ENCODE measurements at places on chromosomes 12 and 14.

DNA sequence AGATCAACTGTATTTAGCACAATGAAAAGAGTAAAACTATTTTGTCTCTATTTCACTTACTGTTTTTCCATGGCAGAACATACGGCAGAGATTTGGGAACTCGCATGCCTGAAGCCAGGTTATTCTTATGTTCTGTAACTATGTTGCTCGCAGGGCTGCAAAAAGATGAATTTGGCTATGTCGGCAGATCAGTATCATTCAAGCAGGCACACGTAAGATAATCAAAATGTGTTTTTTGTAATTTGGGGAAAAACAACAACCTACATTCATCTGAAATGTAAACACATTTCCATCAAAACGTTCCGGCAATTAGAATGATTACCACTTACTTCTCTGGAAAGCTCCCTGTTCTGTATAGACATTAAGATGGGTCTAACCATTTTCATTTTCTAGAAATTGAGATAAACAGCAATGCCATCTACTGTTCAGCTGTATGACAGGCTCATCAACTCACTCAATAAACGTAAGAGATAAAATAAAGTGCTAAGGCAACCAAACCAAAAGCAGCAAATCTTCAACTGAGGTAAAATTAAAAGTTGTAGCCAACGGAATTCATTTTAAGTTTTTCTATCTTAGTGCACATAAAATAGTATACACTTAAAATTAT, 13.0 kb downstream of the GTSF1 start:
- DNase-seq: no peak

DNA sequence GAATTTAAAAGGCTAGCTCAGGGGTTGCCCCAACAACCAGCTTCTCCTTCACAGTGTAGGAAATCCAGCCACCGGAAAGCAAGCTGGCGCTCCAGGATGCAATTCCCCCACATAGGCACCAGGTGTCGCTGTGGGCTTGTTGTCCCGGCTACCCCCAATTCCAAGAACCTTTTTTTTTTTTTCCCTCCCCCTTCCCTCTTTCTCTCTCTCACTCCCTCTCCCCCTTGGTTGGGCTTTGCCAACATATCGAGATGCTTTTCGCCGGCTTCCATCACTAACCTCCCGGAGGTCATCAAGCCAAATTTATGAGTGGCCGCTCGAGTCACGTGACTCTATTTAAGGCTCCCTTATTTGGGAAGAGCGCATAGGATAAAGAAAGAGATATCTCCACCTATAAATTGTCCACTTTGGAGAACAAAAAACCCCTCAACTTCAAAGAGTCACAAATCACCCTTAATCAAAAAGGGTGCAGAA, at the start of gene HOXC5:
HOXC5 (plus strand) TSS at position 424 of the 474 bp plus-strand sequence. CDS start 73 bp downstream, outside the sequence.
- peak; percentile 32 for DNase-seq

- DNase-seq: no peak
These were observed 69.9 kb downstream of the RBM19 start for GRCh38 chr12:113896194-113896593.

DNA sequence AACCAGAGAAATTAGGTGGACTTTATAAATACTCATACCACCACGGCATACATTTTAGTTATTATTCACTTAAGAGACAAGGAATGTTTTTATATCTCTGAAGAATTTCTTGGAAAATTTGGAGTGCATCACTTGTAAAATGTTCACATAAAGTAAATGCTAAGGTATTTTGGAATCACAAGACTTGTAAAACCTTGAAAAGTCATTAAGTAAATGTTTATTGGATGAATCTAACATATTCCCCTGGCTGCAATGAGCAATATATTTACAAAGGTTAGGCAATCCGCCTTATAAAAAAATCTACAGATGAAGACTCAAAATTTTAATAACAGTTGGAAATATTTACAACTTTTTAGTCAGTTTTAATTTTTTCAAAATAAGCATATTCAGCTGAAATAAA, 287.4 kb upstream of the ALG10 start:
- DNase-seq: no peak

GRCh38 chr12:75389061-75389460, 1.8 kb upstream of the GLIPR1L2 start:
- no peak for DNase-seq

DNA sequence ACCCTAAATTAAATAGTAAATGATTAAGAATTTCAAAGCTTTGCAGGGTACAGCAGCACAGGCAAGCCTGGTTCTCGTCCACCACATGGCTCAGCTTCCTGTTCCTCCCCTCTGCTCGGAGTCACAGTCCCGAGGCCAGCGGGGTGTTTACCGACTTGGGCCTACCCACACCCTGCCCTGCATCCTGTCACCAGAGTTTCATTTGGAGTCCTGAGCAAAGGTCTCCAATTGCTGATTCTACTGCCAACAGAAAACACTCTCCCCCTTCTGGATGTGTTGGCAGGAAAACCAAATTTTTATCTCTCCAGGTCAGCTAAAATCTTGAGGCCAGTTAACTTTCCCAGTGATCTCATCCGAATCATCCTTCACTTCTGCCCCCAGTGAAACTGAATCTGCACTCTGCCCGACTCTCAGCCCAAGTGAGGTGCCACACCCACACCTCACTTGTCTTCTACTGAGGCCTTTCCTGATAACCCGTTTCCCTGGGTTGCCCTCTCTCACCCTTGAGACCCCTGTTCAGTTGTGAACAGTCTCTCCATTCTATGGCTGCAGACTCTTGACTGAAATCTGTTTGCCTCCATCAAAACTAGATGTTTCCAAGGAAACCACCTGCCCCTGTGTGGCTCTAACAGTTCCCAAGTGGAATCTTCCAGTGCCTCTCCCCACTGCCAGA, 71.2 kb downstream of the VCPKMT start:
- no peak for DNase-seq

DNA sequence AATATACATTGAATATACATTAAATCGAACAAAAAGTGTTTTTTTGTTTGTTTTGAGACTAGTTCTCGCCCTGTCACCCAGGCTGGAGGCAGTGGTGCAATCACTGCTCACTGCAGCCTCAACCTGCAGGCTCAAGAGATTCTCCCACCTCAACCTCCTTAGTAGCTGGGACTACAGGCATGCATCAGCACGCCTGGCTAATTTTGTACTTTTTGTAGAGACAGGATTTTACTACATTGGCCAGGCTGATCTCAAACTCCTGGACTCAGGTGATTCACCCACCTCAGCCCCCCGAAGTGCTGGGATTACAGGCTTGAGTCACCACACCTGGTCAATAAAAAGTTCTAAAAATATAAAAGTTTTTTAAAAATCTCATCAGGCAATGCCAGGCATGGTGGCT, 10.2 kb upstream of the RNF212B start:
- DNase-seq: no peak

DNA sequence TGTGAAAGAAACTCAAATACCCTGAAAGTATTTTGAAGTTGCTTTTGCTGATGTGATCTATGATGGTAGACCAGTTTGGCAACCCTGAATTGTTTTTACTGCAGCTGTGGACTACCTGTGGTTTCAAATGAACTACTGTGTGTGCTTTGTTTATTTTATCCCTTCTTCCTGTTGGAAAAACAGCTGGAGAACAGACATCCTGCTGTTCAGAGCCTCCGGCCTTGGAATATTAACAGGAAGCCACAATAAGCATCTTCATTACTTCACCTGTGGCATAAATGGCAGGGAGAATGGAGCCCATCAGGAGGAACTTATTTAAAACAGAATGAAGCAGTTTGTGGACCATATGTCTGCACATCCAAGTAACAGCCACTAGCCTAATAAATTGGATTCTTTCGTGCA, 104.8 kb downstream of the DUSP6 start:
- no peak for DNase-seq

GRCh38 chr14:26522967-26523366, 74.9 kb downstream of the NOVA1 start:
- no peak for DNase-seq

Measured in stimulated activated CD8-positive, alpha-beta memory T cell treated with anti-CD3 and anti-CD28 coated beads, Interleukin-7, amount 100 ng/mL, for 1 hour (primary cell).